ENCODE measurements at places on chromosomes 2 and 18.

DNA sequence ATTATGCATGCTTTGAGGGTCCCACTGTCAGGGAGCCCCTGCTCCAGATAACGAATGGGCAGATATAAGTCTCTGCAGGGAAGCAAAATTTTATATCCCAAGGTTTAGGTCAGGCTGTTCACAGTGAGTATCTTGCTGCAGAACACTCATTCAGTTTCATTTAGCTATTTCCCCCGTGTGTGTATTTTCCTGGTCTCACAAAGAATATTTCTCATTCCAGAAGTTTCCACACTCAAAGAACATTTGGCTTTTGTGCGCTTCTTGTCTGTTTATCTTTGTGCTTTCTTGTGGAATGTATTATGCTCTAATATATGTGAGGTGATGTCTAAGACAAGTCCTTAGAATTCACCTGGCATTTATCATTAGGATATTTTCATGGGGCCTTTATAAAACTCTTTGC lies 140.4 kb upstream of the MMADHC start:
- DNase-seq, result no peak

- no peak for DNase-seq
These were observed 135.1 kb downstream of the NCOA1 start for GRCh38 chr2:24626131-24626530.

- no peak for DNase-seq
These were observed 446.2 kb upstream of the SLC14A2 start for GRCh38 chr18:45168866-45169600.

DNA sequence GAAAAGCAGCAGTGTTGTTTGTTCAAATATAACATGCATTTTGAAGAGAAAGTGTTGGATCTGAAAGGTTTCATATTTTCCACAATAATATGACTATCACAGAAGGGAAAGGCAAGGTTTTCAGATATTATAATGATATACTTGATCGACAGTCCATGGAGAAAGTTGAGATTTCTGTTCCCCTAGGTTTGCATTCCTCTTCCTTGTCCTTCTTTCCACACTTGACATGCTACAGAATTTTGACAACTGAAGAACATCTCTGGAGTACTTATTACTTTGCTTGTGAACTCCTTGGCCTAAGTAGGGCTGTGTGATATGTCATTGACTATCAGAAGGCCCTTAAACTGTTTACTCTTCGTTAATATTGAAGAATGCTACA lies 46.5 kb downstream of the TMEFF2 start:
- DNase-seq, result no peak

DNA sequence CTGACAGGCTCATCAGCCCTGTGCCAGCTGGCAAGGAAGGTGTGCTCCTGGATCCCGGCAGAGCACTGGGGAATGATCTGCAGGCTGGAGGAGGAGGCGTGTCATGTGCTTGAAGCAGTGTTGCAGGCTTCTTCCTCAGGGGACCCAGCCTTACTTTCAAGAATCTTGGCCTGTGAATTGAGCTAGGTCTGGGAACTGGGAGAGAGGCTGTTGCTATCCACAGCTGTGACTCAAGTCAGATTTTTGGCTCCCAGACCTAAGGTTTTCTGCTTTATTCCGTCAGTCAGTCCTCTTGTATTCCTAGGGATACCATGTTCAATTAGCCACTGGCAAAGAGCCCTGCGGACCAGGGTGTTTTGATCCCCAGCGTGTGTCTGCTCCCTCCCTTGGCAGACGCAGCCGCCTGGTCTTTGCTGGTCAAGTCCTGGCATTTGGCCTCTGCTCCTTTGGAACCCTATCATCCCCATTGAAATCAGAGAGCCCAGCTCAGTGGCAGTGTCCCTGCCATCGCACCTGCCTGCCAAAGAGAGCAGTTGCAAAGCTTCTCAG lies 32.4 kb downstream of the ASB1 start:
- DNase-seq, result no peak

DNA sequence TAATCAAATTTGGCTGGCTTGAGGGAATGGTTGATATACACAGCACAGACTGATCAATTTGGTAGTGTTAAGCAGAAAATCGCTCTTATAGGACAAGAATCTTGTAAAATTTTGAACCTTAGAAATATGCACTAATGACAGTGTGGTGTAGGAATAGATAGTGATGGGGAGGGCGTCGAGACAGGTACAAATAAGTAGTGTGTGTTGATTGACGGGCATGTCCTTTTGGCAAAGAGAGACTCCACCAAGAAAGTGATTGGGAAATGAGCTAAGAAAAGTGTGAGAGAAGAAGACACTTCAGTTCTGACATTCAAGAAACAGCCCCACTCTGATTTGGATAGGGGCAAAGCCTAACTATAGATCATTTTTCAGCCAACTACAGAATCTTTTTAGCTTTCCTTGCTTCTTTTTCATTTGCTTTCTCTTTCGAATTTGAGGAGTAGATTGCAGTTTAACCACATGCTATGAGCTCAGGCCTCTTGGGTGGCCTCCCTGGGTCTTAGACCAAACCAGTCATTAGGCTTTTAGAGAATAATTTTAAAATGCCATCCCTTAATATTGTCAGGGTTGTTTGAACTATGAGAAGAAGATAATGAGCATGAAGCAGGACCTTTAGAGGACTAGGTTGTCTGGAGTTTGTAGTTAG lies 127.1 kb downstream of the CERS6 start:
- DNase-seq, result no peak

GRCh38 chr2:203887677-203888076 lies 20.1 kb downstream of the CTLA4 start:
- no peak for DNase-seq

GRCh38 chr2:216693414-216694080 lies 1.8 kb downstream of the IGFBP5 start:
- DNase-seq, result no peak

DNA sequence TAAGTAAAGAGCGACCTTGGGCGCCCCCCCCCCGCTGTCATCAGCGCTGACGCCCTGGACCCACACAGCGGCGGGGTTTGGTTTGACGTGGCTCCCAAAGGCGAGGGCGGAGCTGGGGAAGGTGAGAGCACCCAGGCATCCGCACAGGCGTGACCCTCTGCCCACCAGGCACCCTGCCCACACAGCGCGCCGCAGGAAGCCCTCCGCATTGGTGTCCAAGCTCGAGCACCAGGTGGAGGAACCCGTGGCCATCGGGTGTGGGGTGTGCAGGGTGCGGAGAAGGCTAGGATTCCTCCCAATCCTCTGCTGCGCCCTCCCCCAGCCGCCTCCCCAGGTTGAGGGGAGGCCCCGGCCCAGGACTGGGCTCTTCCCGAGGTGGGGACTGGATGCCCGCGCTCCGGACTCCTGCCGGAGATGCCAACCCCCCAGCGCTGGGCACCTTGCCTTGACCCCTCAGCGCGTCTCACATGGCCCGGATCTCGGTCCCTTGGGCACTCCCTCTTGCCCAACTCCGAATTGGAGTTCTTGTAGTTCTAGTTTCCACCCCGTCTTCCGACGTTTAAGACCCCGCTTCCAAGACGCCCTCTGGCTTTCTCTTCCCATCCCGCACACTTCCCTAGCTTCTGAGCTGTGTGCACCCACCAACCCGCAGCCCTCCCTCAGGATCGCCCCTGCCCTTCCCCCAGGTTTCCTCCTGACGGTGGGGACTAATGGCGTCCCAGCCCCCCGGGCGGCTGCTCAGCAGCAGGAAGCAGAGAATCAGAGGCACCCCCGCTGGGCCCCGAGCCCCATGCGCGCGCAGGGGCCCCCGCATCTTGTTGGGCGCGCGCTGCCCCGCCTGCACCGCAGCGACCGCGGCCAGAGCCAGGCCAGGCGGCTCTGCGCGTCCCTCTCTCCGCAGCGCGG lies 25.9 kb upstream of the RESP18 start:
- DNase-seq, result no peak

DNA sequence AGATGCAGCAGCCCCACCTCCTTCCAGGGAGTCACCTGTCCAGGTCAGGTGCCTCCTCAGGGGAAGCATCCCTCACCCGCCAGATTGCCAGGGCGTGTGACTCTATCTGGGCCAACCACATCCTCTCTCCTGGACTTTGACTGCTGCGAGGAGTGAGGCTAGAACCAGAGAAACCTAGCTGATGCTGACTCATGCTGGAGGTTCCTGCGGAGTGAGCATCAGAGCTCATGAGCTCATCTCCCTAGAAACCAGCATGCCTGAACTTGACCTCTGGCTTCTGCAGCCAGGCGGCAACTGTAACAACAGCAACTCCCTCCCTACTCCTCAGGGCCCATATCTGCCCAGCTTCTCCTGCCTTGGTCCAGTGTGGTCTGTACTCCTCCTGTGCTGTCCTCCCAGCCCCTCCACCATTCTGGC lies 28.3 kb upstream of the NT5DC4 start:
- no peak for DNase-seq

GRCh38 chr2:234596696-234597575 lies 100.1 kb upstream of the ARL4C start:
- no peak for DNase-seq

GRCh38 chr2:240913810-240914644 lies 7.9 kb downstream of the CROCC2 start:
- peak; percentile 62 for DNase-seq

GRCh38 chr2:239181074-239181902 lies 219.5 kb downstream of the HDAC4 start:
- no peak for DNase-seq

DNA sequence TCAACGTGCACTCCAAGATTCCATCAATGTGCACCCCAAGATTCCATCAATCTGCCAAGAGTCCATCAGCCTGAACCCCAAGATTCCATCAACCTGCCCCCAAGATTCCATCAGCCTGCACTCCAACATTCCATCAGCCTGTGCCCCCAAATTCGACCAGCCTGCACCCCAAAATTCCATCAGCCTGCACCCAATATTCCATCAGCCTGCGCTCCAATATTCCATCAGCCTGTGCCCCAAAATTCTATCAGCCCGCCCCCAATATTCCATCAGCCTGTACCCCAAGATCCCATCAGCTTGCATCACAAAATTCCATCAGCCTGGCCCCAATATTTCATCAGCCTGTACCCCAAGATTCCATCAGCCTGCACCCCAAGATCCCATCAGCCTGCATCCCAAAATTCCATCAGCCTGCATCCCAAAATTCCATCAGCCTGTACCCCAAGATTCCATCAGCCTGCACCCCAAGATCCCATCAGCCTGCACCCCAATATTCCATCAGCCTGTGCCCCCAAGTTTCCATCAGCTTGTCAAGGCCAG lies 92.1 kb upstream of the PXDN start:
- no peak for DNase-seq

DNA sequence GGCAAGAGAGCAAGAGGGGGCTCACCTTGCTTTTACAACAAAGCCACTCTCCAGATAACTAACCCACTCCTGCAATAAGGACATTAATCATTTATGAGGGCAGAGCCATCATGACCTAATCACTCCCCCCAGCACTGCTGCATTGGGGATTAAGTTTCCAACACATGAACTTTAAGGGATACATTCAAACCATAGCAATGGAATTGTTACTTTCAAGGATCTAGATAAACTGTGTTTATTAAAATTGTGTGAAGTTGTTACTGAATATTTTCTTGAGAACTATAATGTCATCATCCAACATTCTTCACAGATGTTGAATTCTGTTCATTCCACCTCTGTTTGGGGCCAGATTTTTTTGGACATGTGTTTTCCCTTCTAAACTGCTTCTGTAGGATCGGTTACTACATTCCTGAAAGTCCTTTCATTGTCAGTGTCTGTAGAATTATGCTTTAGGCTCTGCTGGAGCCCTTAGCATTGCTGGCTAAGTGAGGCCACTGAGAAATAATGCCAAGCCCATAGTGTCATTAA lies 50.4 kb downstream of the SPATS2L start:
- no peak for DNase-seq

DNA sequence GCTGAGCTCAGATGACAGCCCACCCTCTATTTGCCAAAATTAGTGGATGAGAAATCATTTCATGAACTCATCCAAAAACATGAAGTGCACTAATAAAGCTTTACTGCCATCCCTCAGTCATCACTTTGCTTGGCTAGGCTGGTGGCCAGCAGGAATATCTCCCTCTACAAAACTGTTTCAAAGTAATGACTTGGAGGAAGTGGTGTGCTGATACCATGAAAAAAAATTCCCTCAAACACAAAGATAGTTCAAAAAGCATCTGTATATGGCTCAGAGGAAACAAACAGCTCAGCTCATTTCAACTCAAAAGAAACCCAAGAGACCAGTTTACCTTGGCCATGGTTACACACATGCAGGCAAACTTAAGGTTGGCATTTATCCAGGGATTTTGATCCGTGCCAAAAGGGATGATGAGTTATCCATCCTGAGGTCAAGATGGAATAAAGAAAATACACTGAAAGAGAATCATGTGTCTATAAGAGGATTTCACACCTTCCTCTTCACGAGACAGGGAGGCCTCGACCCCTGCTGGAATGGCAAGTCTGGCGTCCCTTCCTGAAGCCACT lies 18.4 kb upstream of the WIPF1 start:
- DNase-seq, result no peak

DNA sequence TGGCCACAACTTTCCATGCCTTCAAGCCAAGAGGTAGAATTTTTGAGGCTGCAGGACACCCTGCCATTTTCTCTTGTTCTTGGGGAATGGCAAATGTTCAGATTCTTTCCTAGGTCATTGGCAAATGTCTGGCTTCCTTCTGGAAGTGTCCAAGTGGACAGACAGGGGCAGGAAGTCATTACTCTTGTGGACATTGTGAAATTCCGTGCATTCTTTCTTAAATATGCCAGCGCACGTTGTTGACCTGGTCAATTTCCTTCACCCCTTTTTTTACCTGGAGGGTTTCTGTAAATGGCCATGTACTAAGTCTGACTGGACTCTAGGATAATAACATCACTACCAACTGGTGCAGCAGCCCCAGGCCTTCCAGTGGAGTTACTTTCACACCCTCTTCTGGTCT lies 13.9 kb downstream of the ASB18 start:
- no peak for DNase-seq

DNA sequence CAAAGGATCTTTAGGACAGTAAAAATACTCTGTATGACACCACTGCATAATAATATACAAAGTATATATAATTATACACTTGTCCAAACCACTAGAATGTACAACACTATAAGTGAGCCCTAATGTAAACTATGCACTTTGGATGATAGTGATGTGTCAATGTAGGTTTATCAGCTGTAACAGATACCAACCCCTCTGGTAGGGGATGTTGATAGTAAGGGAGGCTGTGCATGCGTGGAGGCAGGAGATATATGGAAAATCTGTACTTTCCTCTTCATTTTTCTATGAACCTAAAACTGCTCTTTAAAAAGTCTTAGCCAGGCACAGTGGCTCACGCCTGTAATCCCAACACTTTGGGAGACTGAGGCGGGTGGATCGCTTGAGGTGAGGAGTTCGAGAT lies 37.5 kb upstream of the SP3 start:
- DNase-seq, result no peak

- DNase-seq, result no peak
These were observed 5.6 kb downstream of the REL start for GRCh38 chr2:60886991-60887390.

GRCh38 chr2:45412754-45413379 lies 198.2 kb downstream of the SRBD1 start:
- DNase-seq, result no peak

GRCh38 chr2:159137511-159138241 lies 148.8 kb downstream of the WDSUB1 start:
- no peak for DNase-seq

GRCh38 chr2:39512941-39513340 lies 75.9 kb upstream of the MAP4K3 start:
- no peak for DNase-seq
